ENCODE measurements at places on chromosomes 2 and 18.
A peak's percentile ranks its signal among the peaks of the same experiment; 100 is the strongest.

GRCh38 chr2:112772322-112772721, 7.9 kb upstream of the CKAP2L start:
- no peak for DNase-seq

DNA sequence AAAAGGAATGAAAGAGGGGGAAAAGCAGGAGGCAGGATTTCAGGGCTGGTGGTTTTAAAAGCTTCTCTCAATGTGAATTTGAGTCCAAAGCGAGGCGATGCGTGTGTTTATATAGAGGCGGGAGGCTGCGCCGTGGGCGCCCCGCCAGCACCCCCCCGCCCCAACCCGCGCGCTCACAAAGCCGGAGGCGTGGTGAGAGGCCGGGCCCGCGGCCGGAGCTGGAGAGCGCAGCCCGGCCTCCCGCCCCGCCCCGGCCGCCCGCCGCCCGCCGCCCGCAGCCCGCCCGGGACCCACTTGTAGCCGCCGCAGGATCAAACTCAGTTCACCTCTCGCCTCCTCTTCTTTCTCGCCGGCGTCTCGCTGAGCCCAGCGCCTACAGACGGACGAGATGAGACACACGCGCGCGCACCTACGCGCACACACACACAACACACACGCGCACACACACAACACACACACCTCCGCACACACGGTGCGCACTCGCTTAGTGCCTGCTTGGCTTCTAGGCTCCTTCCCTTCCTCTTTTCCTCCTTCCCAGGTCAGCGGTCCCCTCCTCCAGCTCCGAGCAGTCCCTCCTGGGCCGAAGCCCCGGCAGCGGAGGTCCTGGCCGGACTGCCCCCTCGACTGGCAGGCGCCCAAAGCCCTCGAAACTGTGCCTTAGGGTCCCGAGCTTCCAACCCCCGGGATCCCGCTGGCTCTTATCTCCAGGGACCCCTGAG, 1.3 kb upstream of the CYP26B1 start:
- DNase-seq, result peak; percentile 36

GRCh38 chr2:28989973-28990372, 8.9 kb downstream of the TOGARAM2 start:
- DNase-seq, result no peak

GRCh38 chr2:203849010-203849409, 18.6 kb upstream of the CTLA4 start:
- DNase-seq, result no peak

Measured in NCI-H774 (cell line).